ENCODE measurements at places on chromosomes 13 and 19.

DNA sequence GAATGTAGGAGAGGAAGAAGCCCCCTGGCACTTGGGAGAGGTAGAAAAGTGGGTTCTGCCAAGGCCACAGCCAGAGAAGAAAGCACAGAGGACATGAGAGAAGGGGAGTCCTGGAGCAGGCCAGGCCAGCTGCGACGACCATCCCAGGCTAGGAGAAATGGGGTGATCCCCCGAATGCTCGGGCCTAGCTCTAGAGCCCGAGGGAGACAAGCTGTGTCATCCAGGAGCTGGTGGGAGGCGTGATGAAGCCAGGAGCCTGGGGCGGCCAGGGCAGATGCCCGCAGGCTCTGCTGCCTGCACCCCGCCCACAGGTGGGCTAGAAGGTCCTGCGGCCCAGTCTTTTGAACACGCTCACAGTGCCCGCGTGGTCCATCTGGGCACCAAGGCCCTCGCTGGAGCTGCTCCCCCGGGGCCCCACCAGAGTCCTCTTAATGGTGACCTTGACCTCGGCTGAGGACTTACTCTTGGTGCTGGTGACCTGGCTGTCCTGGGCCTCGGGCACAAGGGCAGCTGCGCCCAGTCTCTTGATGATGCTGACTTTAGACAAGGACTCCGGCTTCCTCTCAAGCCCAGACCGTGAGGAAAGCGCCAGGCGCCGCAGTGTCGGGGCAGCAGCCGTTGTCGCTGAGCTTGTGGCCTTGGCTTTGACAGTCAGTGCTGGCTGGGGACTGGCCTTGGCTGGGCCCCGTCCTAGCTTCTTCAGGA, 26.5 kb downstream of the C19orf47 start:
- no peak for DNase-seq

DNA sequence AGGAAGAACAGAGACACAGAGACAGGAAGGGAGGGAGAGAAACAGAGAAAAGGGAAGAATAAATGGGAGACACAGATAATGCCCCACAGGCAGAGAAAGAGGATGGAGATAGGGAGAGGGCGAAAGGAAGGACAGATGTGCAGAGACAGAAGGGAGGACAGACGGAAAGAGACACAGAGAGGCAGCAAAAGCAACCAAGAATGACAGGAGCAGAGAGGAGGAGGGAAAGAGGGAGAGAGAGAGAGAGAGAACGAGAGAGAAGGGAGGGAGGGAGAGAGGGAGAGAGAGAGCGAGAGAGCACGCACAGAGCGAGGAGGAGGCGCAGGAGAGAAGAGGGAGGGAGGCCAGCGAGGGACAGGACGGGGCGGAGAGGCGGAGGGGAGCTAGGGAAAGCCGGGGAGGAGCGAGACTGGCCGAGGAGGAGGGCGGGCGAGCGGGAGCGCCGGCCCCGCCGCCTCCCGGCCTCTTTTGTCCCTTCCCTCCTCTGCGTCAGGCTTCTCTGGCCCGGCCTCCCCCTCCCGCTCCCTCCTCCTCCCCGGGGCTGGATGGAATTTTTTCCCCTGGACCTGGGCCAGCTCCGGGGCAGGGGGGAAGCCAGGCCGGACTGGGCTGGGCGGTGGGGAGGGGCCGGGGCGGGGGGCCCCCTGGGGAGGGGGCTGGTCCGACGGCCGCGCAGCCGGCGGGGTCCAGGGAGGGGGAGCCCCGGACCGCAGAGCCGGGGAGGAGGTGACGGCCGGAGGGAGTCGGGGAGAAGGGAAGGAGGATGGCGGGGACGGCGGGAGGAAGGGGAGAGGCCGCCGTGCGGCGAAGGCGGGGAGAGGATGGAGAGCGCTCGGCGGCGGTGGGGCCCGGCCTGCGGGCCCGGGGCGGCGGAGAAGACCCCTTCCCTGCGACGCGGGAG, 4.2 kb upstream of the SPACA6 start:
- no peak for DNase-seq

GRCh38 chr13:50130123-50130946, 115.1 kb downstream of the KCNRG start:
- no peak for DNase-seq

GRCh38 chr13:51097353-51098043, 13.6 kb downstream of the C13orf42 start:
- DNase-seq, result no peak

DNA sequence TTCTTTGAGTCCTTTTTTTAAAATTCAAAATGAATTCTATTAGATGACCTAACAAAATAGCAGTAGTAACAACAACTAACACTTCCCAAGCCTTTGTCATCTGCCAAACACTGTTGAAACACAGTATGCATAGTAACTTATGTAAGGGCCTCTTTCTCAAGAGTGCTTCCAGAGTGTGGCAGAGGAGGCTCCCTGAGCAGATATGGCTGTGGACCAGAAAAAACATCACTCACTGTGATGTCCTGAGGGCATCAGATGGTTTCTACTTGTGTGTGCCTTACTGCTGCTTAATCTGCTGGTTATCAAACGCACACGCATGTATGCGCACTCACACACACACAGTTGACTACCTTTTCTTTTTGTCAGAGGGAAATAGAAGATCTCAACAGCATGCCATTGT, 110.8 kb downstream of the DLEU7 start:
- DNase-seq, result no peak

- DNase-seq, result no peak
These were observed 666 bp downstream of the SAMD1 start for GRCh38 chr19:14089662-14090508.

GRCh38 chr13:100300708-100301107, 211.8 kb downstream of the PCCA start:
- DNase-seq, result no peak

DNA sequence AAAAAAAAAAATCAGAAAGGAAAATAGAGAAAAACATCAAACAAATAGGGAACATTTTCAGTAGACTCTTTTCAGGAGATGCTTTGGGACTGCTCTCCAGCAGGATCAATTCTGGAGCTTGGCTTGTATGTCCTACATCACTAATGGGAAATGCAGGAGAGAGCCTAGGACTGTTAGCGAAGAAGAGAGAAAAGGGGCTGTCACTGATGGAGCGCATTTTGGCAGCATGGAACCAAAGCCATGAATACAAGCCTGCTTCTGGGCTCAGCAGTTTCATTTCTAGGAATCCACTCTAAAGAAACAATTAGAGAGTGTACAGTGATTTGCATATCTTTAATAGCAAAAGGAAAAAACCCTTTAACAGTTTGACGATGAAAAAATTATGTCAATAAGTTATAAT, 203.9 kb downstream of the NUFIP1 start:
- no peak for DNase-seq

- DNase-seq, result no peak
These were observed 11.5 kb downstream of the APLP1 start for GRCh38 chr19:35879770-35880317.

DNA sequence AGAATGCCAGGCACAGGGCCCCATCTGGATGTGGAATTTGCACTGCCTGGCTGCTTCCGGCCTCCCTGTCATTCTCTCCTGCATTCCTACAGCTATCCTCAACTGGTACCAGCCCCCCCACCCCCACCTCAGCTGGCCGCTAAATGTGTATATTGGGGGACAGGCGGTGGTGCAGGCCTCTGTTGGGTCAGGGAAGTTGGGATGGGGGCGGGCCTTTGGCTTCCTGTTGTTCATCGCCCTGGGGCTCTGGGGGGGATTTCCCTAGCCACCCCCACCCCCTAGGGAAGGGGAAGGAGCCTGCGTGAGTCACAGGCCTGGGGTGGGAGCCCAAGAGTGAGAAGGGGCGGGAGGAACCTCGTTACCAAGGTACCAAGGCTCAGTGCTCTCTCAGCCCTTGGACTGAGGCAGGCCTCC, 10.6 kb downstream of the POU2F2 start:
- DNase-seq, result no peak

DNA sequence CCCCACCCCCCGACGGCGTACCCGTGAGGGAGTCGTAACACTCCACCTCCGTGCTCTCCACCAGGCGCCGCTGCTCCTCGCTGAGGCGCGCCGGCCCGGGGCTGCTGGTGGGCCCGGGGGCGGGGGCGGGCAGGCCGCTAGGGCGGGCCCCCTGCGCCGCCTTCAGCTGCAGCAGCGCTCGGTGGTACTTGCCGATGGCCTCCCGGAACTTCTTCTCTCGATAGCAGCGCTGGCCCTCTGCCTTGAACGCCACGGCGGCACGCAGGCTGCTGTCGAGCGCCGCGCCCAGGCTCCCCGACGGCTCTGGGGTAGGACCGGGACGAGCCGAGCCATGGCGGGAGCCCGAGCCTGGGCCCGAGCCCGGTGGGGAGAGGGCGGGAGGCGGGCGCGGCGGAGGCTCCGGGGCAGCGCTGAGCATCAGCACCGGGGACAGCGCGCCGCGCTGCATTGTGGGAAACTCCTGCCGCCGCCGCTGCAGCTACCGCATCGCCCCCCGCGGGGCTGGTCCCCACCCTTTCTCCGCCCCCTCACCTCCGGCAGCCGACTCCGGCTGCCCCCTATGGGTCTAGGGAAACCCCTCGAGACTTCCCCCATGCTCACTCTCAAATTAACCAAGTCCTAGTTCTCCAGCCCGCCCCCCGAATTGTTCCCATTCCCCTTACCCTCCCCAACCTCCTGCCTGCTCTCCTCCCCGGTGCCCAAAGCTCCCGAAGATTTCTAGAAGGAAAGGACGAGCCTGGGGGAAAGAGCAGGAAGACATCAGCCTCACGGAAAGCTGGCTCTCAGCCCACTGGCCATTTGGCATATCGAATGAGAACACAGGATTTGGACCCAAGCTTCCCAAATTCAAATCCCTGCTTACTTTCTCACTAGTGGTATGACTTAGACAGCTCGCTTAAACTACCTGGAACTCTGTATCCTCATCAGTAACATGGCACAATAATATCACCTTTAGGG, at the start of gene TTC9B:
Gene TTC9B (minus strand): TSS at position 451 of the 957 bp plus-strand sequence. CDS start 3 bp downstream, at position 448.
- DNase-seq, result peak; percentile 39

DNA sequence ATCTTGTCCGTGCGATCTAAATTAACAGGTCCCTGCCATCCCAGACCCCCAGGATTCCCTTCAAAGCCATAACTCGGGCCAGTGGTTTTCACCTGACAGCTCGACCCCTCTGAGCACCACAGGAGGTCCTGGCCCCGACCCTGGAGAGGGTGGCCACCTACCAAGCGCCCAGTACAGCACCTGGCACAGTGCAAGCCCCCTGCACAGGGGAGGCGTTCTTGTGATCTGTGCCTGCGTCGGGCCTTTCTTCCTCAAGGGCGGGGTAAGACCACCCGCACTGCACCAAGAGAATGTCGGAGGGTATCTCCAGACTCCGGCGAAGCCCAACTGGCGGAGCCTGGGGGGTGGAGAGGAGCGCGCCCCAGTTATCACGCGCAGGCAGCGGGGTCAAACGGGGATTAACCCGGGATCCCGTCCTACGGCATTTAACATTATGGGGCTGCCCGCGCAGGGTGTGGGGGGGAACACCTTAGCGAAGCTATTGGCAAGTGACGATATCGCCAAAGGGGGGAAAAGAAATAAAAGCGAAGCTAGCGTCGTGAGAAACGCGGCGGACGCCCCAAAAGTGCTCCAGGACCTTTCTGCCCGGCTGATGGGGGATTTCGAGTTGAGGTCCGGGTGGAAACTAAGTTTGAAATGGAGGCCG, 1.3 kb upstream of the HNRNPL start:
- no peak for DNase-seq

GRCh38 chr19:45467115-45467455, 711 bp upstream of the FOSB start:
- no peak for DNase-seq

GRCh38 chr19:19113040-19113626, 25.1 kb downstream of the TMEM161A start:
- DNase-seq, result no peak

GRCh38 chr19:40605216-40605971, 4.2 kb downstream of the LTBP4 start:
- DNase-seq, result peak; percentile 36

GRCh38 chr19:16293118-16294091, 31.2 kb upstream of the KLF2 start:
- no peak for DNase-seq

- no peak for DNase-seq
These were observed 519 bp downstream of the PTPRS start for GRCh38 chr19:5339950-5340636.

- no peak for DNase-seq
These were observed 33.1 kb downstream of the SHANK1 start for GRCh38 chr19:50686310-50687032.

DNA sequence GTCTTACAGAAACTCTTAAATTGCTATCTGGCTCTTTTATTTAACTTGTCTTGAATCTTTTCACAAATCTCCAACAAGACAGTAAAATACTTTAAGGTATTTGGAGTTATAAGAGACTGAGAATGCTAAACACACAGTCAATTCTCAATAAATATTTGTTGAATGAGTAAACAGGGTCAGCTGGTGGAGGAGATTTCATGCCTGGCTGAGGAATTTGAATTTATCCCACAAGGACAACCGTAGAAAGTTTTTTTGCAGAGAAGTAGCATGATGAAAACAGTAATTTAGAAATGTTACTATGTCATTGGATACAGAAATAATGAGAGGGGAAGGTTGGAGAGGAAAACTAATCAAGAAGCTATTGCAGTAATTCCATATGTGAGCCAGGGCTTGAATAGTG, 1223.7 kb downstream of the PCDH17 start:
- DNase-seq, result no peak

- no peak for DNase-seq
These were observed 44.4 kb downstream of the ELF1 start for GRCh38 chr13:40974460-40975407.

- no peak for DNase-seq
These were observed 193.2 kb downstream of the URI1 start for GRCh38 chr19:30135093-30135757.

DNA sequence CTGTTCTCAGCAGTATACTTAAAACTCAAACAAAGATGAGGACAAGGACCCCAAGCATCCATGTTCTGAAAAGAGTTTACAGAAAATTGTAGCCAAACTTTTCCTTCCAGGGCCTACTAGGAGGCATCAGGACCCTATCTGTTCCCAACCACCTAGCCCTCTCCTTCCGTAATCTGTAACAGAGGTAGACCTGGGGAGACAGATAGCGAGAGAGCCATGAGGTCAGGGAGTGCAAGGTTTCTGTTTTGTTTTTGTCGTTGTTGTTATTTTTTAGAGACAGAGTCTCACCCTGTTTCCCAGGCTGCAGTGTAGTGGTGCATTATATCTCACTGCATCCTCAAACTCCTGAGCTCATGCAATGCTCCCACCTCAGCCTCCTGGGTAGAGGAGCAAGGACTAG, 83.9 kb upstream of the POSTN start:
- no peak for DNase-seq

DNA sequence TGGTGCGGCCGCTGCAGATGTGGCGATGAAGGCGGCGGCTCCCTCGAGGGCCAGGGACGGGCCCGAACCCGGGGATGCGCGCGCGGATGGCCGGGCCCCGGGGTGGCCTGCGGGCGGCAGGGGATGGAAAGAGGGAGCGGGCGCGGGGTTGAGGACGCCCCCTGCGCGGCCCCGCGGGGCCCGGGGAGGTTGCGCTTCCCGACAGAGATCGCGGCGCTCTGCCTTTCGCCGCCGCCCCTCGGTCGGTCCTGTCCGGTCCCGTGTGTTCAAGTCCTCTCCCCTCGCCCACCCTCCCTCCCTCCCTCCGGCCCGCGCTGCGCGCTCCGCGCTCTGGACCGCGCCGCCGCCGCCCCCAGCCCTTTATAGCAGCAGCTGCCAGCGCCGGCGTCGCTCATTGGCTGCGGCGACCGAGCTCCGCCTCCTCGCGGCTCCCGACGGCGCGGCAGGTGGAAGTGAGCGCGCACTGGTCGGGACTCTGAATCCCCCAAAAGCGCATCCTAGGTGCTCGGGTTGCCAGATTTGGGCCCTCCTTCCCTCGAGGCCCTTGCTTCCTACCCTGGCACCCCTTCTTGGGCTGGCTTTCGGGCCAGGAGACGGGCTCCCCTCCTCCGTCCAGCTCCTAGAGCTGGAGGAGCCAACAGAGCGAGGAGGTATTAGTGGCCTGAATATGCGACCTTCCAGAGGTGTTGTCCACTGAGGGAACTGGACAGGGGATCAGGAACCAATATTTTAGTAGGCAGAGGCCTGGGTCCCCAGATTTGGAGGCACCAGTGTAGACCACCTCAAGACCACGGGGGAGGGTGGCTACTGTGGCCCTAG, at the start of gene ELAVL3:
Gene ELAVL3 (minus strand): TSS at position 332 of the 819 bp plus-strand sequence. CDS start 438 bp downstream, outside the sequence.
- DNase-seq, result no peak
